ENCODE measurements at places on chromosomes 7 and 10.
A peak's percentile ranks its signal among the peaks of the same experiment; 100 is the strongest.

DNA sequence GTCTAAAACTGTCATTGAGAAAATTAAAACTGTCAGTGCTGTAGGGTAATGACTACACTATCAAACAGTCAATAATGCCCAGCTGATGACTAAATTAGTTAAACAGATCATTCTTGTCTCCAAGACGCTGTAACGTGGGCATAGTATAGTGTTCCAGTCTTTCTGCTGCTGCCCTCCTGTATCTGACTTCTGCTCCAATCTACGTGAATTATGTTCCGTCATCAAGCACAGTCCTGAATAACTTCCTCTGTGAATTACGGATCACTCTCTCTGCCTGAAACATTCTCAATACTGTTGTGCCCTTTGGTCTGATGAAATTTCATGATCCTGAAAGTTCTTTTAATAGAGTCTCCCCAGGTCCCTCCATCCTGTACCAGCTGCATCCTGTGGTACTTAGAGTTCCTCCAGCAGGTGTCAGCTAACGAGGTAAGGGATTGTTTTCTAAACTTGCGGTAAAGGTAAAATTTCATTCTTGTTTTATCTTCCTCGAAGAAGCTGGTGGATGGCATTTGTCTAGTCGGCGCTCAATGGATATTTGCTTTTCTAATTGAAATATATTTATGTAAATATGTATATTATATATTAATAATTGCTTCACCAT, 393.5 kb upstream of the ADARB2 start:
- DNase-seq, result no peak

DNA sequence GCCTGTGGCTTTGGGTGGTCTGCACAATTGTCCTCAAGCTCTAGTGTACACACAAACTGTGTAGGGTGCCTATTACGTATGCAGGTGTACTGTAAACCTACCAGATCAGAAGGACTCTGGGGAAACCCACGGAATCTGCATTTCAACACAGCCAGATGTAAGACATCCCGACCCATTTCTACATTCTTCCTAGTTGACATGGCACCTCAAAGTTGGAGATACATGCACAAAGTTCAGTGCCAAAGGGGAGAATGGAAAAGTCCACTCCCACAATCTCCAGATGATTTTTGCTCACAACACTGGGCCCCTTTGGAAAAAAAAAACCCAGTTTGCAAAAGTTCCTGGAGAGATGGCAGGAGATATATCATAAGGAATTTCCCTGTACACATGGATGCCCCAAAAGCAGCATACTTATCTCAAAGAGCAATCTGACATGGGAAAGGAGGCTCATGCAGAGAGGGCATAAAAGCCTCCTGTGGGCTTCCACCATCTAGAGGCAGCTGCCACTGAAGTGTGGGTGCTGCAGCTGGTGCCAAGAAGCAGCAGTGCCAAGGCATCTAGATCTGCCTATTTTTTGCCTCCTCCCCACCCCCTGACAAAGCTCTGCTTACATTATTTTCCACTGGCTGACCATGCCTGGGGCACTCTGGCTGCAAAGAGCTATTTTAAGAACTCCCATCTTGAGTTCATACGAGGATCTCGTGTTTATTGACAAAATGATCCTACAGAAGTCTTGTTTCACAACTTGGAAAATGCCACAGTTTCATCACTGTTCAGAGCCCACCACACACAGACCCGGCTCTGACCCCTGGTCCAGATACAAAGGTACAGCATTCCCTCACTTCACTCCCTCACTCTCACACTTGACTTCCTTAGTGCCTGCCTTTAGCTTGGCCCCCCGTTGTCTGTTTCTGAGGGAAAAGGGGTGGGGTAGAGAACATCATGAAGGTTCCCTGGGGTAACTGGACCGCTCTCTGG, 12.9 kb downstream of the TECTB start:
- DNase-seq, result no peak

DNA sequence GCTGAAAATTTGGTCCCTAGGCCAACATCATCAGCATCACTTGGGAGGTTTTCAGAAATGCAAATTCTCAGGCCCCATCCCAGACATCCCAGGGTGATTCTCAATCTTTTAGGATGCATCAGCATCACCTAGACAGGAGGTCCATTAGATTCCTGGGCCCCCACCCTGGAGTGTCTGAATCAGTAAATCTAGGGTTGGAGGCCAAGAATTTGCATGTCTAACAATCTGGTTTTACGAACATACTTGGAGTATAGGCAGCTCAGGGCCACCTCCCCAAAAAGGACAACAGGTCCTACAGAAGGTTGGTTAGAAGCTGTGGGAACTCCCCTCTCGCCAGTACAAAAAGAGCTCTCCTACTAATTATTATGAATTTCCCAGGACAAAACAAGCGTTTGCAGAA, 15.5 kb downstream of the ZC3HAV1 start:
- no peak for DNase-seq

GRCh38 chr10:68208424-68209042, 23.4 kb downstream of the ATOH7 start:
- peak; percentile 80 for DNase-seq

GRCh38 chr10:124957404-124957947, 15.6 kb downstream of the ZRANB1 start:
- no peak for DNase-seq

DNA sequence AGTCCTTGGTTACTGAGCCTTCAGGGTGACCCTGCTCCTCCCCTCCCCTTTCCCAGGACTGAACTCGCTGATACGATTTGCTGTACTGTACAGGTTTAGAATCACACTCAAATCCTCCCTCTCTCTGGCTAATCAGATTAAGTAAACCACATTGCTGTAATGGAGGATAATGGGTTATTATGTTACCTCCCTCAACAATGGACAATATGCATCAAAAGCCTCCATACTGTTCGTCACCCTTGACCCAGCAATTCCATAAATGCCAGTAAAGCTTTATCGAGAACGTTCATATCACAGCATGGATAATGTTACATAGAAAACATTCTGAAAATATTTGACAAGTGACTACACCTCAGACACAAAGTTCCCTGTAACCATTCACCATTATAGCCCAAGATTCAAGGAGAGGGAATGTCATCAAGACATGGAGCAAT, 61.7 kb downstream of the FAM107B start:
- DNase-seq, result no peak

- no peak for DNase-seq
Observed at GRCh38 chr7:95041031-95041430, 133.6 kb downstream of the PPP1R9A start.

GRCh38 chr10:92479547-92479946, 94.3 kb downstream of the IDE start:
- no peak for DNase-seq

- no peak for DNase-seq
Observed at GRCh38 chr10:68088740-68089139, 13.7 kb upstream of the HERC4 start.

- no peak for DNase-seq
Observed at GRCh38 chr10:110758898-110759297, 112.8 kb upstream of the PDCD4 start.

- no peak for DNase-seq
Observed at GRCh38 chr10:133442191-133442966, 11.4 kb upstream of the SCART1 start.

- DNase-seq, result no peak
Observed at GRCh38 chr7:34019301-34019790, 114.0 kb downstream of the BMPER start.

- DNase-seq, result no peak
Observed at GRCh38 chr10:124474514-124475070, 13.0 kb downstream of the LHPP start.

DNA sequence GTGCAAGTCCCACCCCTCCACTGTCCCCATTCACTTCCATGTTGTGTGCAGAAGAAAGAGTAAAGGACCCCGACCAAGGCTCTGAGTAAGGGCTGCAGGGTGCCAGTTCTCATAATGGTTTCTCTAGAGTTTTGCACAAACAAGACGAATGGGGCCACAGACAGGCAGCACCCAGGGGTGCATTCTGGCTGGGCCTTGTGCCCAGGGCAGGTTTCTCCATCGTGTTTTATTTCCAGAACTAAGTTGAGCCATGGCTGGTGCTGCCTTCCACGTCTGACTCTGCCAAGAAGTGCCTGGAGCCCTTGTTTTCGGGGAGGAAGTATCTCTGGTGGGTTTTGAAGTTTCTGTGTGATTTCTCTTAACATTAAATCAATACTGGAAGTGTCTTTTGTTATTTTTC, 95.0 kb upstream of the SDK1 start:
- no peak for DNase-seq

GRCh38 chr7:158782761-158783401, 46.4 kb downstream of the ESYT2 start:
- DNase-seq, result peak; percentile 33

DNA sequence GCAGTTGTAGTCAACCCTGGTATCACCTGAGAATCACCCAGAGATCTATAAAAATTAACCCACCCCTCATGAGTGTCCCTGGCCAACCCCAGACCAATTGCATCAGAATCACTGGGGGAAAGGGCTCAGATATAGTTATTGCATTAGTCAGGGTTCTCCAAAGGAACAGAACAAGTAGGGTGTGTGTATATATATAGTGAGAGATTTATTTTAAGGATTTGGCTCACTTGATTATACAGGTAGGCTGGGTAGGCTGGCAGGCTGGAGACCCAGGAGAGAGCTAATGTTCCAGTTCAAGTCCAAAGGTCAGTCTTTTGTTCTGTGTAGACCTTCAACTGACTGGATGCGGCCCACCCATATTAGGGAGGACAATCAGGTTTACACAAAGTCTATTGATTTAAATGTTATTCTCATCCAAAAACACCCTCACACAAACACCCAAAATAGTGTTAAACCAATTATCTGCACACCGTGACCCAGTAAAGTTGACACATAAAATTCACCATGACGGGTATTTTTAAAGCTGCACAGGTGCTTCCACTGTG, 372.9 kb upstream of the NFE2L3 start:
- no peak for DNase-seq

GRCh38 chr10:5424751-5425150, 12.4 kb downstream of the NET1 start:
- no peak for DNase-seq

DNA sequence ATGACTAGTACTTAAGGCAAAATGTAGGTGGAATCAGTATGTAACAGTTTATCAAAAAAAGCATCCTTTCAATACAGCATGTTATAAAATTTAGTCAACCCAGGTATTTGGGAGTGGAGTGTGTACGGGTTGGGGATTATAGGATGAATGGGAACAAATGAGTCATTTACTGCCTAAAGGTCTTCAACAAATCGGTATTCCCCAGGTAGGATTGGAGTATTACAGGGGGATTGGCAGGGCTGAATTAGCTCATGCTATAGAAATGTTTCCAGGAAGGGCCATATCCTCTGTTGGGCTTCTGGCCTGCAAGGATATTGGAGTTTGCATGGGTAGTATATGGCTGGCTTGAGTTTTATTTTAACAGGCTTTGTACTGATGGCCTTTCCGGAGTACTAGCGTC, 723.7 kb downstream of the SORCS1 start:
- DNase-seq, result no peak

DNA sequence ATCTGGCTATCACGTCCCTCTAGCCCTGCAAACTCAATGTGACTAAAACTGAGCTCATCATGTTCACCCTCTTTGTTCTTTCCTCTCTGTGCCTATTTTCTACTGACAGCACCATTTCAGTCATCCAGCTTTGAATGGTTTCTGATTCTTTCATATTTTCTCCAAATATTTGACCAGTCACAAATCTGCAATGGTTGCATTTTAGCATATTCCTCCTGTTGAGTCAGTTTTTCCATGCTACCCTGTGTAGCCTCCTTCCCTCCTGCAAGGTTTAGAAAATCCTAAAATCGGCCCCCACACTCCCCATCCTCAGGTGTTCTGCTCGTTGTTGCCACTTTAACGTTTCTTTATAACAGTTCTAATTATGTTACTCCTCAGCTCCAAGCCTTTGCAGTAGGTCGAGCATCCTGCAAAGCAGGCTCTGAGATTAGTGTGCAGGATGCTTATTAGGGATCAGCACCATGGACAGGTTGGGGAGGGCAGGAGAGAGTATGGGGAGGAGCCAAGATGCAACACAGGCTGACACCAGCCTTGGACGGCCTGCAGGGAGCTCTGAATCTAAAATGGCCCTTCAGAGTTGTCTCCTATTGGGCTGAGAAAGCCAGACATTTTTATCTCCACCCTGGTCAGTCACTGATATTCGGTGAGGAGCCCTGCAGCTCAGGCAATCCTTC, 531.0 kb upstream of the COBL start:
- peak; percentile 70 for DNase-seq

- no peak for DNase-seq
Observed at GRCh38 chr7:115558161-115558560, 472.4 kb downstream of the TFEC start.

DNA sequence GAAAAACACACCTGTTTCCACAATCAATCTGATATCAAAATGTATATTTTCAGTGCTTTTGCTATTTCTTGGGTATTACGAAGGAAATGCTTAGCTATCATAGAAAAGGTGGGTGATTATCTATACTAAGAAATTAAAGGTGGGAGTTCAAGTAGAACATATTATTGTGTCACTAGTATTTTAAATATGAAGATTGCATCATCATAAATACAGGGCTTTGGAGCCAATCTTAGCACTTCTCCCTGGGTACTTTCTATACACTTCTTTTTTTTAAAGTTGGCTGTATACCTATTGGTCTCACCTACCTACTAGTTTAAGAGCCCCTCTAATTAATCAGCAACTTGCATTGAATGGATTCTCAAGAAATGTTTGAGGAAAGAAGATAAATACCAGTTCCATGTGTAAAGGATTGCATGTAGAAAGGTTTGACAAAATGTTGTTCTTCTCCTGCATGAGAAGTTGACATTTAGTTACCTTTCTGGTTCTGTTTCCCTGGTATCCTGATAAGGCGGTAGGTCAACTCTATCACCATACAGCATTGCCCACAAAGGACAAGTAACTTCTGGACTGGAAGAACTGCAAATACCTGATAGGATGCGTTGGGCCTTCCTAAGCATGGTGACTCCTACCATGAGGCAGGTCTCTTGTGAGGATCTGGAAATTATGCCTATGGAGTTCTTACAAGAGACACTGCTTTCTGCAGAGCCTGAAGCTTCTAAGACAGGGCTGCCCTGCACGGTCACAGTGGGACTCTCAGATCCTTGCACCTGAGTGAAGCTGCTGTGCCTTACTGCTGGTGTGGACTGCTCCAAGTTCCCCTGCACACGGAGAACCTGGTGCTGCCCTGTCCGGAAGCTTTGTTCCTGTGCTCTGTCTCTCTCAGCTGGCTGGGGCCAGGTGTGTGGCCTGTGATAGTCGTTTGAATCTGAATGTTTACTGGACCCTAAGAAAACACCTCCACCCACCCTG, 32.1 kb upstream of the PDSS1 start:
- no peak for DNase-seq

GRCh38 chr7:150947761-150948651, 30.1 kb downstream of the KCNH2 start:
- DNase-seq, result peak; percentile 67

DNA sequence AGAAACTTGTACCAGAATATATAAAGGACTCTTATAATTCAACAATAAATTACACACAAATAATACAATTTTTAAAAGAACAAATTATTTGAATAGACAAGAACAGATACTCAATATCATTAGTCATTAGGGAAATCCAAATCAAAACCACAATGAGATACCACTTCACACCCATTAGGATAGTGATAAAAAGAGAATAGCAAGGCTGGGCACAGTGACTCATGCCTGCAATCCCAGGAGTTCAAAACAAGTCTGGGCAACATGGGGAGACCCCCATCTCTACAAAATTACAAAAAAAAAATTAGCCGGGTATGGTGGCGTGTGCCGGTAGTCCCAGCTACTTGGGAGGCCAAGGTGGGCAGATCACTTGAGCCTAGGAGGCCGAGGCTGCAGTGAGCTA, 52.2 kb upstream of the KCNIP2 start:
- DNase-seq, result no peak

Measured in iPS-NIHi11 (cell line).